ENCODE measurements at places on chromosomes 3 and 15.

DNA sequence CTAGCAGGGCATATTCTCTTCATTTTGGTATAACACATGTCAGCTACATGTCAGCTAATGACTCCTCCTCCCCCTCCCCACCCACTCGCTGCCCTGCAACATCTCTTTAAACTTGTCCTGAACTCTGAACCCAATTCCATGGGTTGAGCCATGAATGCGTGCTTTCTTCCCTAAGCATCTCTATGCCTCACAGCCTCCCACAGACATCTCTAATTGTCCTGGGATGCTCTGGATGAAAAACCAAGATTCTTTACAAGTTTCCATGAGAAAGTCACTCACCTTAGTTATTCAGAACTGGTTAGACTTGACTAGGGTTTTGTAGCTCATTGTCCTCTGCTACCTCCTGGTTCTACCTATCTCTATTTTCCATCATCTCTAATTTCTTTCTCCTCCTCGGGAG is 629.1 kb downstream of the TBL1XR1 start:
- no peak for DNase-seq

- DNase-seq = no peak
Measured at GRCh38 chr3:44240061-44240460, 1.6 kb upstream of the TOPAZ1 start.

DNA sequence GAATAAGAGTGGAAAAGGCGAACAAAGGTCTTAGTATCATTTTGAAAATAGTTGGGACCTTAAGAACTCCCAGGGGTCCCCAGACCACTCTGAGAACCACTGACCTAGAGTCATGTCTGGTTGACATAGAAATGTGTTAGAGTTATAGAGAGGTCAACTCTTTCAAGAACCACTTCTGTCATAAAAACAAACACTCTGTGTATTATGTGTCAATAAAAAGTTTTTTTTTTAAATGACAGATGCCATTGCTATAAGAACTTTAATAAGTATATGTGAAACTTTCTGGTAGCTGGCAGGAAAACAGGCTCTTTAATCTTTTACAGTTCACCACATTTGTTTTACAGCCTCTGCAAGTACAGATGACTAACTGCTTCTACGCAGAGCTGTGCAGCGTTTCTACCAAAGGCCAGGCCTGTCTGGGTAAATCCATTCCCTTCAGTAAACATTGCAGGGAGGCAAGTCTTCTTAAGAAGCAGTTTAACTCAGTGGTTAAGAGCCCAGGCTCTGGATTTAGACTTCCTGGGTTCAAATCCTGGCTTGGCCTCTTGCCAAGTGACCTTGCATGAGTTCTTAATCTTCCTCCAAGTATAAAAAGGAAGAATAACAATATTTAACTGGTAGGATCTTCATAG is 56.6 kb downstream of the RFTN1 start:
- DNase-seq = peak; percentile 72

DNA sequence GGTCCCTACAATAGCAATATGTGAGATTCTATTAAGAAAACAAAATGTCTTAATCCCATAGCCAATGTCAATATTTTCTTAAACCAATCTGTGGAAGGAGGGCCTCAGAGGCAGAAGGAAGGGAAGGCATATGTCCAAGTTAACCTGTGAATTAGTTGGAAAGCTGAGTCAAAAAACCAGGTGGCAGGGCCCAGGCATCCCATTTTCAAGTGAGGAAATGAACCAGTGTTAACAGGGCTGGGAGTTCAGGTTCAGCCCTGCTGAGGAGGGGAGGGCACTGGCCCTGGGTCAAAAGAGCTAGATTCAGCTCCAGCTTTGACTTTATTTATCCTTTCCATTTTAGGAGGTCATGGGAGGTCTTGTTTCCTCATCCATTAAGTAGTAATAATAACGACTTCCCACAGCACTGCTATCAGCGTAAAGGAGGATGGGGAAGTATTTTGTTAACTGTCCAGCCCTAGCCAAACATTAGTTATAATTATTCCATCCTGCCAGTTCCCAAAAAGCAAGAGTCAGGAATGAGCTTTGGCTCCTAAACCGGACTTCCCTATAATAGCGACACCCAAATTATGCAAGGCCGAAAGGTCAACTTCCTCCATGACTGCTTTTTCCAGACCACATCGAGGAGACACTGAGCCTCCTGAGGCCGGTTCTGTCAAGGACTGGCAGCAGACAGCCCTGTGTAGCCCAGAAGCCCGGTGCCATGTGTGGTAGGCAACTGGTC is 3.2 kb downstream of the MASP1 start:
- no peak for DNase-seq

DNA sequence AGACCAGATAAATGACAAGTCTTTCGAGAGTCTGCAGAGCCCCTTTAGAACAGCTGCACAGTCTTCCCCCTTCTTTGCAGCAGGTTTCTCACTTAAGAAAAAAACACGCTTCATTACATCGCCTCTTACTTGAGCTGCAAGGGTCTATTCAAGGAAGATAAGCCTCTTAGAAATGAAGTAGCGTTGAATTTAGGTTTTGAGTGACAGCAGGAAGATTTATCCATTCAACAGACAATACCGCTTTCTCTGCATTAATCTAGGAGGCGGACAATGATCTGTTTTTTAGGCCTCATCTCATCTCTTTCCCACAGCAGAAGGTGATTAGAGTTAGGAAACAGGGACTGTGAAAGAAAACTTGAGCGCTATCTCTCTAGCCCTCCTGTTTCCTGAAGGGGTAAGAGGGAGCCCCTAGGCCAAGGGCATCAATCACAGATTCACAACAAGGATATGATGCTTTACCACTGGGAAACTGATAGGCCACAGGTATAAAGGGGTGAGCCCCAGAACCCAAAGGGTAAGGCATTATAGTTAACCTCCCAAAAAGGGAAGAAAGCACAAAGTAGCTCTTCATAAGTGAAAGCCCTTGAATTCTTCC is 84.3 kb downstream of the MECOM start:
- no peak for DNase-seq

DNA sequence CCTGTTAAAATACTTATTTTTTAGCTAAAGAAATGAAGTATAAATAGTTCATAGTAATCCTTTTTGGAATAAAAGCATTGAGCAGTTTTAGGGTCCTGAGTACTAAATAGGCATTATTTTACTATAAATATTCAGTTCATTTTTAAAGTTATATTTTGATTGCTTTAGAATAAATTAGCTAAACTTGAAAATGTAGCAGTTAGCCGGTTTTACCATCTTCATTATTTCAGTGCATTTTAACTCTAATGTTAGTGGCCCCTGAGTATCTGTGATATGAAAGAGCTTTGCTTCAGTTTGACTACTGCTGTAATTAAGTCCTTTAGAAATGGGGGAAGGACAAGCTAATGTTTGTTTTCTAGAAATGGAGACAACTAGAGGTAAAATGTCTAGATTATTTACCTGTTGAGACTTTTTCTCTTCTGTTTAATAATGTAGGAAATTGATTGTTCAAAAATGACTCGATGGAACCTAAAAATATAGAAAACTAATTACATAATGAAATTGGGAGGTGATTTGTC is 3.6 kb downstream of the SMC4 start:
- DNase-seq = no peak

Measured in stromal cell of bone marrow (primary cell).